Subcutaneous adipose tissue (tissue), 4 donors: ENCODE measurements at places on chromosomes 7 and 10. TPM values are rescaled to one million over a fixed set of nuclear protein-coding genes. Genes with fewer than 3 reads are reported as not detected.

HPS1 gene
- 46.1 TPM for total RNA-seq

LAMB4 gene
- total RNA-seq, result not detected

MMD2 gene
- total RNA-seq, result not detected

SLC13A1 gene
- total RNA-seq, result not detected

TMEM213 gene
- not detected for total RNA-seq

HGF gene
- 10.6 TPM for total RNA-seq

TMEM196 gene
- not detected for total RNA-seq

ITIH5 gene
- 149 TPM for total RNA-seq

ASIC3 gene
- total RNA-seq, result 1.1 TPM

LRRD1 gene
- total RNA-seq, result 0.44 TPM

ATRNL1 gene
- total RNA-seq, result not detected
